Activated CD8-positive, alpha-beta memory T cell treated with anti-CD3 and anti-CD28 coated beads, Interleukin-2, amount 10 ng/mL, durations not matched to agents 7 days and 5 days (primary cell): ENCODE measurements at places on chromosomes 3 and 15. TPM values are rescaled to one million over a fixed set of nuclear protein-coding genes. Genes with fewer than 3 reads are reported as not detected.

DNA sequence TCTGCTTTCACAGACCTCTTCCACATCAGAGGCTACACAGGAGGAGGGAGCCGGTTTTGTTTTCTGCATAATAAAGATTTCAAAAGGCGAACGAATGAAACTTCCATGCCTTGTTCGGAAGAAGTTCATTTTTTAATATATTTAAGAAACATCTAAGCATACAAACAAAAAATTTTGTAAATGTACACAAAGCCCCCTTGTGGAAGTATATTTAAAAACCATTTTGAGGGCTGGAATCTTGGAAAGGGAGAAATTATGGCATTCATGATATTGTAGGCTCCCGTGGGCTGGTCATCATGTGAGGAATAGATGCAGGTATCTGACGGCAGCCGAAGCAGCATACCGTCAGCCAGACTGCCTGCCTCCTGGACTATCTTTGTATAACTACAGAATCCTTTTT, 90.4 kb downstream of the MECOM start:
- no peak for DNase-seq
- no peaks in the 10 kb centered on the region for H3K4me1 ChIP-seq
- no peak overlapping the region for H3K4me3 ChIP-seq
- H3K27me3 ChIP-seq = peaks cover 12% of the 10 kb centered on the region
- H3K27ac ChIP-seq = no peak overlapping the region

DNA sequence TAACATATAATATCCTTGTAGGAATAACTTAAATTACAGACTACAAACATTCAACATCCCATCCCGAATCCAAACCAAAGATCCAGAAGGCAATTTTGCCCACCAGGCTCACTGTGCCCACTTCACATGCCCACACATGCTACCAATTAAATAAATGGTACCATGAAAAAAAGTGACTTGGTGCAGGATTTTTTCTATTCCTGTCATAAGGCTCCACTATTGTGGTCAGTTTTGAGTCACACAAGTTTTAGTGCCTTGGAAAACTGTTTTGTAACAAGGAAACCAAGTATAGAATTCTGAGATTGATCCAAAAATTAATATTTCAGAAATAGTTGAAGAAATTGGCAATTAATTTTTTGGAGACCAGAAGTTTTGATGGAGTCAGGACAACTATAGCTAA, 470.1 kb upstream of the THBS1 start:
- peaks cover 17% of the 10 kb centered on the region for H3K27me3 ChIP-seq
- no peaks in the 10 kb centered on the region for H3K4me1 ChIP-seq
- no peak overlapping the region for H3K27ac ChIP-seq
- H3K36me3 ChIP-seq = no peaks in the 10 kb centered on the region
- H3K4me3 ChIP-seq = no peak overlapping the region

GRCh38 chr15:40787991-40788390, 18.2 kb downstream of the C15orf62 start:
- no peak overlapping the region for H3K4me3 ChIP-seq
- peak overlapping the region; percentile 76 for H3K27ac ChIP-seq
- peaks cover 20% of the 10 kb centered on the region for H3K4me1 ChIP-seq
- no peaks in the 10 kb centered on the region for H3K27me3 ChIP-seq

GRCh38 chr3:46127503-46127902, 80.6 kb downstream of the CCR1 start:
- H3K36me3 ChIP-seq = peaks cover 11% of the 10 kb centered on the region
- peaks cover 36% of the 10 kb centered on the region for H3K4me1 ChIP-seq
- H3K27ac ChIP-seq = no peak overlapping the region
- H3K27me3 ChIP-seq = peaks cover 19% of the 10 kb centered on the region
- no peak for DNase-seq
- no peak overlapping the region for H3K4me3 ChIP-seq

The GALNT15 gene
- not detected for total RNA-seq

- H3K4me1 ChIP-seq = no peaks in the 10 kb centered on the region
- H3K4me3 ChIP-seq = no peak overlapping the region
- DNase-seq = no peak
- H3K27ac ChIP-seq = no peak overlapping the region
Observed at GRCh38 chr3:188607805-188608315, 453.9 kb downstream of the LPP start.

DNA sequence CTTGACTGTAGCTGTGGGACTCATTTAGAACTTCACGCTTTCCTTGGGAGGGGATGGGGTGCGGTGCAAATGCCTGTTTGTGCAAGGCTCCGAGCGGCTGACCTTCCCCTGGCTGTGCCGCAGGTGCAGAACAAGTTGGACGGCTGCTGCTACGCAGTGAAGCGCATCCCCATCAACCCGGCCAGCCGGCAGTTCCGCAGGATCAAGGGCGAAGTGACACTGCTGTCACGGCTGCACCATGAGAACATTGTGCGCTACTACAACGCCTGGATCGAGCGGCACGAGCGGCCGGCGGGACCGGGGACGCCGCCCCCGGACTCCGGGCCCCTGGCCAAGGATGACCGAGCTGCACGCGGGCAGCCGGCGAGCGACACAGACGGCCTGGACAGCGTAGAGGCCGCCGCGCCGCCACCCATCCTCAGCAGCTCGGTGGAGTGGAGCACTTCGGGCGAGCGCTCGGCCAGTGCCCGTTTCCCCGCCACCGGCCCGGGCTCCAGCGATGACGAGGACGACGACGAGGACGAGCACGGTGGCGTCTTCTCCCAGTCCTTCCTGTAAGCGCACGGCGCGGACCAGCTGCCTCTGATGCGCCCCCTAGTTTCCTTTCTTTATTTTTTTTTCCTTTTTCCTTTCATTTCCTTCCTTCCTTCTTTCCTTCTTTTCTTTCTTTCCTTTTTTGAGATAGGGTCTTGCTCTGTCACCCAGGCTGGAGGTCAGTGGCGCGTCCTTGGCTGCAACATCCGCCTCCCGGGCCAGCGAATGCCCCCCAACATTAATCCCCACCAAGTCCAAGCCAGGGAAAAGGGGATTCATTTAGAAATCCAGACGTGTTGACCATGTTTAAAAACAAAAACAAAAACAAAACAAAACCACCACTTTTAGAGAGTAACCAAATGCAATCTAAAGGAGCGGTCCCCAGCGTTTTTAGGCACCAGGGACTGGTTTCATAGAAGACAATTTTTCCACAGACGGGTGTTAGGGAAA, 42.7 kb downstream of the EIF2AK4 start:
- no peak overlapping the region for H3K27ac ChIP-seq
- H3K36me3 ChIP-seq = peaks cover 8% of the 10 kb centered on the region
- no peak overlapping the region for H3K4me3 ChIP-seq
- DNase-seq = no peak
- H3K27me3 ChIP-seq = no peaks in the 10 kb centered on the region

The ZPLD1 gene
- not detected for total RNA-seq

DNA sequence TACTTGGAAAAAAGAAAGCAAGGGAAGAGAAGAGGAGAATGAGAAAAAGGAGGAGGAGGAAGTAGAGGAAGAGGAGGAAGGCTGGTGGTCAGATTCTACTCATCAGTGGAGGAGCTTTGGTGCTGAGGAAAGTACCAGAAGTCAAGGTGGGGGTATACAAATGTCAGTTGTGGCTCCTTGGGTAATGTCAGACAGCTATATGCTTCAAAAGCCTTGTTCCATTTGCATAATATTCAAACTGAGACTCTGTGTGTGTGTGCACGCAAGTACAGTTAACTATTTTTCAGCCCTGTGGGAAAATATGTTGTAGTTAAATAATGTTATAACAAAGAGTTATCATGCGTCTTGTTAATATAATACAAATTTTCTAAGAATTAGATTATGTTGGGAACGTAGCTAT, 609.7 kb downstream of the PDCD6IP start:
- H3K4me1 ChIP-seq = no peaks in the 10 kb centered on the region
- H3K27ac ChIP-seq = no peak overlapping the region
- no peaks in the 10 kb centered on the region for H3K36me3 ChIP-seq

- no peak for DNase-seq
- H3K27ac ChIP-seq = no peak overlapping the region
- H3K27me3 ChIP-seq = peaks cover 18% of the 10 kb centered on the region
- H3K4me3 ChIP-seq = no peak overlapping the region
Observed at GRCh38 chr15:52288051-52288942, 7.3 kb downstream of the MYO5C start.

The C2CD4A gene
- total RNA-seq = not detected

GRCh38 chr15:36832774-36833463, 253.5 kb downstream of the CDIN1 start:
- H3K4me3 ChIP-seq = no peak overlapping the region
- peaks cover 9% of the 10 kb centered on the region for H3K27me3 ChIP-seq
- H3K4me1 ChIP-seq = no peaks in the 10 kb centered on the region
- H3K27ac ChIP-seq = no peak overlapping the region

The TMCC1 gene
- total RNA-seq = 17.6 TPM

- no peaks in the 10 kb centered on the region for H3K4me1 ChIP-seq
- DNase-seq = no peak
- H3K36me3 ChIP-seq = no peaks in the 10 kb centered on the region
- H3K27me3 ChIP-seq = no peaks in the 10 kb centered on the region
Observed at GRCh38 chr15:29849716-29850115, 27.4 kb upstream of the TJP1 start.

DNA sequence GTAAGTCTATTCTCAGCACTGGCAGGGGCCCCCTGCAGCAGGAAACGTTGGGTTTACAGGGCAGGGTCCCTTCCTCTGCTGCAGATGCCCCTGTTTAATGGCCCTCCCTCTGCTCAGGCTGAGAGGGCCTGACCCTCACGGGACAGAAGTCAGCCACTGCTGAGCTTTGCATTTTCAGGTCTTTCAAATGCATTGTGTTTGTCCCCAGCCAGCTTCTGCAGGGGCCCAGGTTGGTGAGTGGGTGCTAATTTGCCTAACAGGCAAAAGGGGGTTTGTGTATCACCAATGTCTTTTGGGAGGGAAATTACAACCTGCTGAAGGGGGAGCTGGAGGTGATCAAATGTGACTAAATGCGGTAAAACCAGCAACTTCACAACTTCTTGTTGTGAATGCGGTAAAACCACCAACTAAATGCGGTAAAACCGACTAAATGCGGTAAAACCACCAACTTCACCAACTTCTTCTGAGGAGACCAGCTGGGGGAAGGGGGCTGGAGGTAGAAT, 44.8 kb upstream of the UBE2E1 start:
- DNase-seq = no peak
- H3K27ac ChIP-seq = peak overlapping the region; percentile 46
- H3K36me3 ChIP-seq = no peaks in the 10 kb centered on the region
- H3K27me3 ChIP-seq = peaks cover 35% of the 10 kb centered on the region

GRCh38 chr3:150760431-150761200, 2.4 kb downstream of the SIAH2 start:
- H3K4me3 ChIP-seq = peak overlapping the region; percentile 91
- peak overlapping the region; percentile 98 for H3K27ac ChIP-seq
- DNase-seq = no peak
- H3K27me3 ChIP-seq = no peaks in the 10 kb centered on the region

DNA sequence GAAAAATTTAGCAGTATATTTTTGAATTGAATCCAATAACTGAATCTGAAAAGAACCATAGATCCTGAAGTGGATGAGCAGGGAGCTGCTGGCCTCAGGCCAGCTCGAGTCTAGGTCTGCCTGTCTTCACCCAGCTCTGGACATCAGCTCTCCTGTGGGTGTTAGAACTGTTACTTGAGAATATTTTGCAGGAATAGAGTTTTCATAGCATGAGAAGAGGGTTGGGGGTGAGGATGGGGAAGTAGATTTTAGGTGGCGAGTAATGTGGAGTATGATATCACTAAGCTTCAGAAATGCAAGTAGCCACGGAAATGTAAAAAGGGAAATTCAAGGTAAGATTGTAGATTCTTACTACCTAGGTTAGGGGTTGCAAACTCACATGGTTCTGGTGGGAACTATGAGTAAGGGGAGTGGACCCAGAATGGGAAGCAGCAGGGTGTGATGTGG, 6.2 kb downstream of the RAB8B start:
- peaks cover 85% of the 10 kb centered on the region for H3K4me1 ChIP-seq
- H3K36me3 ChIP-seq = peaks cover 38% of the 10 kb centered on the region
- no peak for DNase-seq
- no peaks in the 10 kb centered on the region for H3K27me3 ChIP-seq
- peak overlapping the region; percentile 62 for H3K27ac ChIP-seq

DNA sequence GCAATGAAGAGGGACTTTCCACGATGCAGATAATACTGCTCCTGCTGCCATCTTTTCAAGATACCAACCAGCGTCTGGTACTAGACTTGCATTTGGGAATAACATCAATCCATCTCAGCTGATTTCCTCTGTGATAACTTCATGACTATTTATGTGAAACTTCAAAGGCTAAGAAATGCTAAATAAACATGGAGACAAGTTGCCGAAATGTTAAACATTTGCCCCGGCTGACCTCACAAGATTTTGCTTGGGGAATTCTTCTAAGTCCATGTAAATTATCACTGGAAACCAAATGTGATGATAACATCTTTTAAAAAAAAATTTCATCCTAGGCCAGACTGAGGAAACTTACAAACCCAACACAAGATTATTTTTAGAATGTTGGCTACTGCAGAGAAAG, 185.8 kb upstream of the PRICKLE2 start:
- H3K4me3 ChIP-seq = no peak overlapping the region
- H3K27ac ChIP-seq = no peak overlapping the region
- peaks cover 5% of the 10 kb centered on the region for H3K27me3 ChIP-seq
- no peaks in the 10 kb centered on the region for H3K4me1 ChIP-seq
- no peaks in the 10 kb centered on the region for H3K36me3 ChIP-seq
